ENCODE measurements at places on chromosomes 3 and 15. TPM values are rescaled to one million over a fixed set of nuclear protein-coding genes. Genes with fewer than 3 reads are reported as not detected.

GRCh38 chr3:13046569-13047274, 26.5 kb downstream of the IQSEC1 start:
- no peak for DNase-seq

SLC25A26 gene
- 23.0 TPM for total RNA-seq

GRCh38 chr3:2898591-2899353, 211.4 kb downstream of the IL5RA start:
- no peak for DNase-seq

GRCh38 chr3:59502806-59503205, 453.0 kb upstream of the CFAP20DC start:
- no peak for DNase-seq

- no peak for DNase-seq
Measured at GRCh38 chr3:193894121-193894863, 241.7 kb upstream of the HES1 start.

PRR23A gene
- total RNA-seq: not detected

CPLX3 gene
- total RNA-seq: not detected

GRCh38 chr3:30004481-30004880, 601.9 kb upstream of the TGFBR2 start:
- DNase-seq: no peak

CHST13 gene
- total RNA-seq: 0.42 TPM

Measured in esophagus muscularis mucosa (tissue), 4 donors.